ENCODE measurements at places on chromosomes 11 and 22. TPM values are rescaled to one million over a fixed set of nuclear protein-coding genes. Genes with fewer than 3 reads are reported as not detected.

DNA sequence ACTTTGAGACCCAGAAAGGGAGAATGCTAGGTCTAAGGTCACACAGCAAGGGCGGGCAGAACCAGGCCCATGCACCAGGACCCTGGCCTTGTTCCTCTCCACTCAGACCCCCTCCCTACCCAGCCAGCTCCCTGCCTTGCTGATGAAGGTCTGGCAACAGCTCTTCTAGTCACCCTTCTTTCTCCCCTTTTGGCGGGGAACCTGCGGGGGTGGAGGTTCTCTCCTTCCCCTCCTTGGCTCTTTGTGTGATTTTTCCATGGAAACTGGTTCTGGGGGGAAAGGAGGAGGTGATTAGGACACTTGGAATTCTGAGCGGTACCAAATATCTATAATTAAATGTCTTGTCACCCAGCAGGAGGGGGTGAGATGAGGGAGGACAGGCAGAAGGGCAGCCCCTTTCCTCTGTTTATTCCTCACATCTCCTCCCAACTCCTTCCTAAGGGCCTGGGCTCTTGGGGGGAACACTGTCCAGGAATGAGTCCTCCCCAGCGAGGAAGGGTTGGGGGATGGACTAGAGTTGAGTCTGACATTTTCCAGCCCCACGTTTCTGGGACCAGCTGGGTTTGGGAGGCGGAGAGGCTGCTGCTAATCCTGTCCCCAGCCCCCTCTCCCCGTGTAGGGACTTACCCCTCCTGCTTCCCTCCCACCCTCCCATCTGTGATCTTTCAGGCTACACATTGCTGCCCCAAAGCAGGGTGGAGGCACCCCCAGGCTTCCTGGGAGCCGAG lies 7.4 kb downstream of the ARHGEF17 start:
- H3K27me3 ChIP-seq = no peaks in the 10 kb centered on the region
- no peak overlapping the region for H3K27ac ChIP-seq
- H3K36me3 ChIP-seq = no peaks in the 10 kb centered on the region
- no peak for DNase-seq
- H3K4me3 ChIP-seq = no peak overlapping the region

GRCh38 chr11:86917589-86917988 lies 37.6 kb downstream of the FZD4 start:
- no peaks in the 10 kb centered on the region for H3K36me3 ChIP-seq
- H3K27ac ChIP-seq = no peak overlapping the region
- no peak for DNase-seq
- H3K4me3 ChIP-seq = no peak overlapping the region
- no peaks in the 10 kb centered on the region for H3K27me3 ChIP-seq

GRCh38 chr22:28937206-28938025 lies 54.0 kb downstream of the ZNRF3 start:
- no peaks in the 10 kb centered on the region for H3K36me3 ChIP-seq
- DNase-seq = no peak
- H3K4me1 ChIP-seq = no peaks in the 10 kb centered on the region
- H3K4me3 ChIP-seq = no peak overlapping the region

GRCh38 chr22:19900707-19901436 lies 40.7 kb upstream of the COMT start:
- H3K36me3 ChIP-seq = peaks cover 7% of the 10 kb centered on the region
- H3K4me1 ChIP-seq = no peaks in the 10 kb centered on the region
- H3K4me3 ChIP-seq = no peak overlapping the region

DNA sequence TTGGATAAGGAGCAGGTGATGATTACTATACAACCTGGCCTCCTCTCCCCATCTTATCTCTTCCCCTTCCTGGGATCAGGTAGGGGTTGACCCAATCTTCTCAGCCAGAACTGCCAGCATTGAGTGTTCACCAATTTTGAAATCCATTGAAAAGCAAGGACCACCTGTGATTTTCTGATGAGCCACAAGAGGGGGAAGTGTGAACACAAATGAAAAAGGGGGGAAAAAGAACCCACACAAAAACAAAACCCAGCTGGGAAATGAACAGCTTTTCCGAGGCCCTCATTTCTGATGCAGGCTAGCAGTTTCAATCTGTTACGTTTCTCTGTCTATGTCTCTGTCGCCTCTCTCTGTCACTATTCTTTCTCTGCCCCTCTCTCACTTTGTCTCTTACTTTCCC lies 161.9 kb downstream of the INSC start:
- no peaks in the 10 kb centered on the region for H3K27me3 ChIP-seq
- H3K27ac ChIP-seq = no peak overlapping the region

DNA sequence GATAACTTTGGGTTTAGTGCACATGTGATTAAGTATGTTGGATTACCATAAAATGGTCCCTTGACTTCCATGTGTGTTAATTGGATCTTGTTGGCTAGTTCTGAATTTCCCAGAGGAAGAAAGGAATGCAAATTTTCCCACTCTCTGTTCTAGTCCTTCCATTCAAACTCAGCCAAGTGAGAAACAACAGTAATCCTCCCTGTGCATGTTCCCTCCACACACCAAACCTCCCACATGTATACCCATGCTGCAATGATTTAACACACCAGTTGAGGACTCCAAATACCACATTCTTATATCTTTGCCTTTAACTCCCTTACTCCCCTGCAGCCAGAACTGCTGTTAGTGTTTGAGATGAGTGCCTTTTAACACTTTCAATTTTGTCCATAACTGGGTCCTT lies 1158.9 kb downstream of the DLG2 start:
- no peak overlapping the region for H3K4me3 ChIP-seq
- no peaks in the 10 kb centered on the region for H3K36me3 ChIP-seq
- H3K27me3 ChIP-seq = no peaks in the 10 kb centered on the region
- no peak overlapping the region for H3K27ac ChIP-seq
- H3K4me1 ChIP-seq = no peaks in the 10 kb centered on the region
- DNase-seq = no peak

DNA sequence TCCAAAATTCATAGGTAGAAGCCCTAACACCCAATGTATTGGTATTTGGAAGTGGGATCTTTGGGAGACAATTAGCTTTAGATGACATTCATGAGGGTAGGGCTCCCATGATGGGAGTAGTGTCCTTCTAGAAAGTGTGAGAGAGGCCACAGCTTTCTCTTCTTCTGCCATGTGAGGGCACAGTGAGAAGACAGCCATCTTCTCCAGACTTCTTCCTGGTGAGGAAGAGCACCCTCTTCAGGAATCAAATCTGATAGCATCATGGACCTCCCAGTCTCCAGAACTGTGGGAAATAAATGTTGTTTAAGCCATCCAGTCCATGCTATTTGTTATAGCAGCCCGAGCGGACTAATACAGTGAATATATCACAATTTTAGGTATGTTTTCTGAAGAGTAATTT lies 96.9 kb downstream of the CNTN5 start:
- H3K4me3 ChIP-seq = no peak overlapping the region
- no peaks in the 10 kb centered on the region for H3K27me3 ChIP-seq
- no peak overlapping the region for H3K27ac ChIP-seq
- H3K36me3 ChIP-seq = no peaks in the 10 kb centered on the region
- DNase-seq = no peak

GRCh38 chr11:102306817-102307726 lies 10.2 kb upstream of the BIRC3 start:
- H3K27ac ChIP-seq = no peak overlapping the region
- no peaks in the 10 kb centered on the region for H3K4me1 ChIP-seq
- no peaks in the 10 kb centered on the region for H3K36me3 ChIP-seq
- DNase-seq = no peak

DNA sequence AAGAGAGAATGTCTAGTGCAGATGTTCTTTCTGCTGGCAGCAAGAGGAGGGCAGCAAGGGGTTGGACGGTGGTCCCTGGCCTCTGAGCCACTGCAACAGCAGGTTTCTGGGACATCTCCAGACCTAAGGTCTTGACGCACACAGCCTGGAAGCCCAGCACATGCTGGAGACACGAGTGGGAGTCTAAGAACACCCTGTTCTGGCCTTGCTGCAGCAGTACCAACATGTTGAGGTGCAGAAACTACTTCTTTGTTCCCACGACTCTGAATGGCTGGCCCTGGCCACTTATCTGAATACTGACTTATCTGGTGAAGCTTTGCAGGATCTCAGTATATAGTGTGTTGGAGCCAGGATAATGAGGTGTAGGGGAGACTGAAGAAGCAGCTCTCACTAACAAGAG lies 6.8 kb downstream of the MICAL2 start:
- no peak overlapping the region for H3K27ac ChIP-seq
- no peaks in the 10 kb centered on the region for H3K27me3 ChIP-seq
- H3K4me3 ChIP-seq = no peak overlapping the region
- no peaks in the 10 kb centered on the region for H3K36me3 ChIP-seq
- no peak for DNase-seq
- H3K4me1 ChIP-seq = no peaks in the 10 kb centered on the region

GRCh38 chr11:116544721-116545120 lies 228.1 kb downstream of the BUD13 start:
- H3K36me3 ChIP-seq = no peaks in the 10 kb centered on the region
- H3K4me3 ChIP-seq = no peak overlapping the region
- H3K4me1 ChIP-seq = no peaks in the 10 kb centered on the region
- no peaks in the 10 kb centered on the region for H3K27me3 ChIP-seq

GRCh38 chr22:35329114-35329847 lies 29.6 kb downstream of the TOM1 start:
- H3K27ac ChIP-seq = peak overlapping the region; percentile 14
- no peaks in the 10 kb centered on the region for H3K27me3 ChIP-seq

GRCh38 chr11:12829540-12830314 lies 155.5 kb downstream of the TEAD1 start:
- DNase-seq = no peak
- no peaks in the 10 kb centered on the region for H3K27me3 ChIP-seq

DNA sequence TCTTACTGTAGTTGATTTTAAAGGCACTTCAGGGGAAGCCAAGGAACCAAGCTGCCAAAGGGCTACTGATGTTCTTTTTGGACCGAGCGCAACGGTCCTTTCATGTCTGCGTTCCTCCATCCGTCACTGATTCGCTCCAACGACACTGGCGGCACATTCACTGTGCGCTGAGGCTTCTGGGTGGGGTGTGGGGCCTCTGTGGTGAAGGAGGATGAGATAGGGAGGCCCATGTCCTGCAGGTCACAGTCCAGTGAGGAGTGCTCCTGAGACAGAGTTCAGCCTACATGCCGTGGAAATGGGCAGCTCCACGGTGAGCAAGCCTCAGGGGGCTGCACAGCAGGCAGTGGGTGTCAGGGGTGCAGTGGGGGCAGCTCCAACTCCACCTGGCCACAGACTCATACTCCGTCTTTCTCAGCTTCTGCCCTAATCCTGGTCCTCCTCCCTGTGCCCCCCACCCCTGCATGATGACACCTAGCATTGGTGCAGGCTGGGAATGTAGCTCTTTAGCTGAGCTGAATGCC lies 87.8 kb upstream of the SHANK2 start:
- no peak overlapping the region for H3K4me3 ChIP-seq
- H3K36me3 ChIP-seq = no peaks in the 10 kb centered on the region
- H3K27ac ChIP-seq = no peak overlapping the region
- H3K4me1 ChIP-seq = no peaks in the 10 kb centered on the region
- no peaks in the 10 kb centered on the region for H3K27me3 ChIP-seq
- no peak for DNase-seq

- H3K27me3 ChIP-seq = no peaks in the 10 kb centered on the region
- no peak overlapping the region for H3K4me3 ChIP-seq
- no peak overlapping the region for H3K27ac ChIP-seq
- DNase-seq = no peak
- no peaks in the 10 kb centered on the region for H3K36me3 ChIP-seq
- H3K4me1 ChIP-seq = no peaks in the 10 kb centered on the region
Observed at GRCh38 chr11:33454264-33454663, 197.1 kb downstream of the HIPK3 start.

- H3K27me3 ChIP-seq = no peaks in the 10 kb centered on the region
- H3K4me1 ChIP-seq = no peaks in the 10 kb centered on the region
- no peak overlapping the region for H3K4me3 ChIP-seq
- H3K27ac ChIP-seq = no peak overlapping the region
- no peaks in the 10 kb centered on the region for H3K36me3 ChIP-seq
Observed at GRCh38 chr11:92687724-92688123, 281.7 kb upstream of the MTNR1B start.

- no peak overlapping the region for H3K4me3 ChIP-seq
- DNase-seq = no peak
- no peak overlapping the region for H3K27ac ChIP-seq
- H3K36me3 ChIP-seq = no peaks in the 10 kb centered on the region
- no peaks in the 10 kb centered on the region for H3K27me3 ChIP-seq
- H3K4me1 ChIP-seq = no peaks in the 10 kb centered on the region
Observed at GRCh38 chr11:111532365-111532709, 8.2 kb upstream of the LAYN start.

- no peak overlapping the region for H3K27ac ChIP-seq
- H3K36me3 ChIP-seq = no peaks in the 10 kb centered on the region
- H3K4me3 ChIP-seq = no peak overlapping the region
- no peaks in the 10 kb centered on the region for H3K27me3 ChIP-seq
- H3K4me1 ChIP-seq = no peaks in the 10 kb centered on the region
- no peak for DNase-seq
Observed at GRCh38 chr11:11424688-11425087, 71.6 kb upstream of the CSNK2A3 start.

DNA sequence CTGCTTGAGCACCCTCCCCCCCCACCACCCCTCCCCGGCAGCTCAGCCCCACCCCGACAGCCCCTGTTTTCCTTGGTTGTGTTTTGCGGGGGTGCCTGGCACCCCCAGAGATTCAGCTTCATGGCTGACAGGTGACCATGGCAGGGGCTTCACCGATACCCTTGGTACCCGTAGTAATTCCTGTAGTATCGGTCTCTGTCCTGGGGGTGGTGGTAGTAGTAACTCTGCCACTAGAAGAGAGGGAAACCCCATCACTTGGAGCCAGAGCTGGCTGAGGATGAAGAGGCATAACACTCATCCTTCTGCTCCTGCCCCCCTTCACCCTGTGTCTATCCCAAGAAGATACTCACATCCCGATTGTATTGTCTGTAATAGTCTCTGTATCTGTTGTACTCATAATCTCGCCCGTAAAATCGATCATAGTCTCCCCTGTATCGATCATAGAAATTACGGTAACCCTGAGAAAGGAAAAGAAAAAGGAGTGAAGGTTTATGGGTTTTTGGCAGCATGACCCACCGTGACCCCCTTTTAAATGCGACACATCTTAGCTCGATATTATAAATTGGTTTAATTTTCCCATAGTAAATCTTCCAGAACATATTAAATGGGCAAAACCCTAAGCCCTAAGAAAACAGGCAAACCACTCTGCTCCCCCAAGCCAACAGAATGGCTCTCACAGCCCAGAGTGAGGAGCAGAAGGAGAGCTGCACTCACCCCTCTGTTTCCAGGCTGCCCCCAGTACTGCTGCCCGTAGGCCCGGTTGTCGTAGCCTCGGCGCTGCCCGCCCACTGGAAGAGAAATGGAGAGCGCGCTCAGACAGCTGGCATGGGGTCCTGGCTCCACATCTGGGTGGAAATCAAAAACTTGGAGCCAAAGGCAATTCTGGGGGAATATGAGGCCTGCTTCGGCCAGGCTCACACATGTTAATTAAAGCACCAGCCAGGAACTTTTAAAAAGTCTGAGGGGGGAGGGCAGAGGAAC lies 8.0 kb downstream of the GNG3 start:
- H3K36me3 ChIP-seq = peaks cover 62% of the 10 kb centered on the region
- no peak overlapping the region for H3K4me3 ChIP-seq

- H3K4me3 ChIP-seq = no peak overlapping the region
- H3K27me3 ChIP-seq = no peaks in the 10 kb centered on the region
- no peaks in the 10 kb centered on the region for H3K4me1 ChIP-seq
- peaks cover 22% of the 10 kb centered on the region for H3K36me3 ChIP-seq
- DNase-seq = no peak
Observed at GRCh38 chr11:18490319-18490718, 34.7 kb downstream of the LDHAL6A start.

The CABP7 gene
- total RNA-seq = not detected

The NXPE4 gene
- total RNA-seq = not detected

The PKP3 gene
- not detected for total RNA-seq

The LMO1 gene
- not detected for total RNA-seq

The MPZL3 gene
- total RNA-seq = 2.7 TPM

The OR52A1 gene
- not detected for total RNA-seq

The BANF1 gene
- 69.5 TPM for total RNA-seq

The SCN2B gene
- total RNA-seq = not detected

Measured in right lobe of liver (tissue), 6 donors.